Globus pallidus (tissue), 1 donor: ENCODE measurements at places on chromosomes 7 and 10.

GRCh38 chr7:4136501-4137110, 545.5 kb upstream of the FOXK1 start:
- no peak for DNase-seq

GRCh38 chr7:20991544-20991943, 204.9 kb upstream of the SP8 start:
- DNase-seq: no peak

- DNase-seq: no peak
Observed at GRCh38 chr10:122190176-122190943, 80.7 kb upstream of the BTBD16 start.

DNA sequence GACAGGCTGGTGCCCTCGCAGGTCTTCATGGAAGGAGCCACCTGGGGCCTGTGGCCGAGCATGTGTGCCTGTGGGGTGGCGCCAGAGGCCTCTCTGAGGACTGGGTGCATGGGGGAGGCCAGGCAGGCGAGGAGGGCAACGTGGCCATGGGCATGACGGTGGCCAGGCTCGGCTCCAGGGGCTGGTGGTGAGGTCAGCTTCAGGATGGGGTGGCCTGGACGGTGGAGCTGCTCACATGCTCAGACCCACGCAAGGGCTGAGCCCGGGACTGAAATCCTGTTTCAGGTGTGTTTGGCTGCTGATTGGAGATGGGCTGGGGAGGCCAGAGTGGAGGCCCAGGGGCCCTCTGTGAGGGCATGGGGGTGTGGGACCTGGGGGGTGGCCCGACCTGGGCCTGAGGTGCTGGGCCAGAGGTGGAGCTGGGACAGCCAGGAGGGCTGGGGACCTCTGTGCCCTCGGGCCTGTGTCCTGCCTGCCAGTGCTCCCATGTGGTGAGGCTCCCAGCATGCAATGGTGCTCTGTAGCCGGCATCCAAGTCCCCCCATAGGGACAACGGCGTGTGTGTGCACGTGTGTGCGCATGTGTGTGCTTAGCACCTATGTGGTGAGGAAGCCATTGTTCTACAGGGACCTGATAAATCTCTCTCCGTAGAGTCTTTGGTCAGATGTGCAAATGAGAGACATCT, 71.1 kb downstream of the INPP5A start:
- DNase-seq: no peak

- no peak for DNase-seq
Observed at GRCh38 chr7:44944821-44945220, 34.0 kb downstream of the MYO1G start.

DNA sequence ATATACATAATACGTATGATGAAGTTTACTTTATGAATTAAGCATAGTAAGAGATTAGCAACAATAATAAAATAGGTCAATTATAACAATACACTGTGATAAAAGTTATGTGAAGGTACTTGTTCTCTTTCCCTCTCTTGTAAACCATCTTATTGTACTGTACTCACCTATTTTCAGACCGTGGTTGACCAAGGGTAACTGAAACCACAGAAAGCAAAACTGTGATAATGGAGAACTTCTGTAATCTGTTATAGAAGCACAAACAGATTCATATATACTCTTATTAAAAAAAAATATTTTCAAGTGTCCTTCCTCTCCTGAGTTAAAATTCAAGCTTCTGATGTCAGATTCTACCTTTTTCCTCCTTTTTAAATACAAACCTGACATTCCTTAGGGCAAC, 1247.8 kb upstream of the SORCS1 start:
- no peak for DNase-seq

- DNase-seq: no peak
Observed at GRCh38 chr10:79244841-79245504, 102.3 kb upstream of the PPIF start.

- DNase-seq: no peak
Observed at GRCh38 chr7:7375538-7375937, 160.1 kb downstream of the COL28A1 start.
